ENCODE measurements at places on chromosomes 4 and X.

DNA sequence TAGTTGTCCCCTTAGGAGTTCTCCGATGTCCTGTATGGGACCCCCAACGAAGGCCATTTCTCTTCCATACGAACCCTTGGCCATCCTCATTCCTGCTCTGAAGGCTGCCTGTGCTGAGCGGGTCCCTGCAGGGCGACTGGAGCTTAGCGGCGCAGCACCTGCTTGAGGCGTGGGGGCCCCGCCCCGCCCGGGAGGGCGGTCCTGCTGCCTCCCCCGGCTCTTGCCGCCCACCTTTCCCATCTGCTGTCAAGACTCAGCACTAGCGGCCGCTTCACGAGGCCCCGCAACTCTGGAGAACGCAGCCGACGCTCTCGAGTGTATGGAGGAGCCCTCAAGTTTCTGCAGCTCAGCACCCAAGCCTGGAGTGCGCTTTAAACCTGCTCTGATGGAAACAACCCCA lies 197.7 kb downstream of the TRIML1 start:
- DNase-seq: no peak

GRCh38 chr4:98352396-98352795 lies 91.2 kb downstream of the RAP1GDS1 start:
- no peak for DNase-seq

DNA sequence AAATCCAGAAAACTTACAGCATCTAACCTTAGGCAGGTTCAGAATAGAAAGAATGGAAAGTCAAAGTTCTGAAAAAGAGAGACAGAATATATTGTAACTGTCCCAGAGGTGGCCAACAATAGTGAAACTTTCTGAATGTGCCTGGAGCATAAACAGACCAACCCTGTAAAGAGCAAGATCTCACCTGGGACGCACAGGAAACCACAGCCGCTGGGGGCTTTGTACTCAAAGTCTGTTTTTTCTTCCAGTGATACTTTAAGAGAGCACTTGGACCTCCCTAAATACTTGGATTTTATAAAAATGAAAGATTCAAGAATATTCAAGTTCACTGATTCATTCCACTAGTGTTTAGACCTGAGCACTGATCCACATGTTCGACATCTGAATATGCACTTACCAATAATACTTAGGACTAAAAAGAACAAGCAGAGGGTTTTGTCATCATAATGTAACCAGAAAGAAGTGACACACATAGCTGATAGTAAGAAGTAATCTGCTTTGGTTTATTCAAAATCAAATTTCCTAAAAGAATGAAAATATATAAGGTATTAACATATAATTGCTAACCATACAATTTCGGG lies 35.3 kb downstream of the ARAP2 start:
- DNase-seq: no peak

- no peak for DNase-seq
Measured at GRCh38 chr4:24603343-24603742, 19.0 kb upstream of the DHX15 start.

- no peak for DNase-seq
Measured at GRCh38 chrX:72280321-72280845, 3.3 kb upstream of the RPS4X start.

GRCh38 chrX:115898382-115899001 lies 272.1 kb upstream of the AGTR2 start:
- DNase-seq: no peak

DNA sequence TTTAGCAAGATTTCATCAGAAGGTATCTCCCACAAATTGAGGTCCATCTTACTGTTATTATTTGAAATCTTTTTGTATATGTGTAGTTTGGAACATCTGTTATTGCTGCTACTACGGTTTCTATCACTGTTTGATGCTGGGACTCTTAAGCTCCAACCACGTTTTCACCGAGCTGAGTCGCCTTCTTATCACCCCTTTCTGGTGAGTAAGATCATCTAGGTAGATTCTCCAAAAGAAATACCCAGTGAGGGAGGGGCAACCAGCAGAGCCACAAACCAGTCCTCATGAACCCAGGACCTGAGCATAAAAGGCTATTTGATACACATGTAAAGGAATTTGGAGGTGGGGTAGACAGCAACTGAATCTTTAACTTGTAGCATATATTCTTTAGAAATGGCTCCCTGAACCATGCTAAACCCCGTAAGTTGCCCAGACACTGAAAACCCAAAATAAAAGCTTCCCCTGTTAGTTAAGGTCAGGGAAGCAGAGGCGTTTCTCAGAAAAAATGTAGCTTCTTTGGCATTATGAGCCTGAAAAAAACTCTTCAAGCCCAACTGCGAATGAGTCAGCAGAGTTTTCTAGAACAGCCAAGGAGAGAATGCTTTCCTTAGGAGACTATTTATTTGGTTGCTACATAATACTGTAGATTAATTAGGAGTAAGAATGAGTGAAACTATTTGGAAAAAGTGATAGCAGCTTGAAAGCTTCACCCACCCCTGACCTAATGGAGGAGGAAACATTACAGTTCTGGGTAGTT lies 53.8 kb upstream of the ATXN3L start:
- DNase-seq: no peak

GRCh38 chr4:26201120-26201519 lies 119.7 kb upstream of the RBPJ start:
- DNase-seq: no peak

GRCh38 chr4:85556283-85556682 lies 81.3 kb downstream of the ARHGAP24 start:
- no peak for DNase-seq

GRCh38 chr4:77209936-77210335 lies 52.9 kb downstream of the CCNG2 start:
- no peak for DNase-seq

DNA sequence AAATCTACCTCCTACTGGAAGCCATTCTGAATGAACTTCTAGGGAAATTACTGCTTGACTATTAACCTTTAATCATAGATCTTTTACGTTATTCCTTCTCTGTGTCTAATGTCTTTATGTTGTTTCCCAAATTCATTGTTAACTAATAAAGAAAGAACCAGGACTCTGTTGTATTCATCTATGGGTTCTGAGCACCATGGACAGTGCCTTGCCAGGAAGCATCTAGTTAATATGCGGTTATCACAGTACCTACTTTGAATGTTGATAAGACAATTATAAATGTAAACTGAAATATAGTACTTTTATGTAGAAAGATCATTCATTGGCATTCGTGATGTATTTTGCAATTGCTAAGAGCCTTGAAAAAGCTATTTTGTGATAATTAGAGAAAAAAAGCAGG lies 23.8 kb downstream of the NWD2 start:
- DNase-seq: no peak

DNA sequence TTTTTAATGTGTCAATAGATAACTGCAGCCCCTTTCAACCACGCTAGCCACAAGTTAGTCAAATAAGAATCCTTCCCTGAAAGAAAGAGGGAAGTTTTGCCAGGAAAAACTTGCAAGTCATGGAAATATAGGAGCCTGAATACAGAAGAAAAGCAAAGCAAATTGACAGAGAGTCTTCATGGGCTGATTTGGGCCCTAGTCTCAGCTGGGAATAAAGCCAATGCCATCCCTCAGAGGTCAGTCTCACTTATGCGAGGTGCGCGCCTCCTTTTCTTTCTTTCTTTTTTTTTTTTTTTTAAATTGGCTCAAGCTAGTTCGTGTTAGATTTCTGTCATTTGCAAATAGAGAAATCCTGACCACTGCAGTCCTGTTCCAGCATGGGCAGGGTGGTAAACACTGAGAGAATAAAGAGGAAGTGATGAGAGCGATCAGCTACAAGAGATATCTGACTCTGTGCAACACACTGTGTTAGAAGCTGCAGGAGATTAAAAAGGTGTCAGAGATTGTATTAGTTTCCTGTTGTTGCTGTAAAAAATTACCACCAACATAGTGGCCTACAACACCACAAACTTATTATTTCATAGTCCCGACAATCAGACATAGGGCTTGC lies 299.7 kb downstream of the LDB2 start:
- no peak for DNase-seq
